ENCODE measurements at places on chromosomes 1 and 21.
A peak's percentile ranks its signal among the peaks of the same experiment; 100 is the strongest.

- DNase-seq, result no peak
Measured at GRCh38 chr1:54791880-54792522, 9.1 kb downstream of the TTC22 start.

- DNase-seq, result no peak
Measured at GRCh38 chr21:25133939-25134338, 473.3 kb downstream of the MRPL39 start.

GRCh38 chr1:19617376-19617775 lies 26.7 kb upstream of the NBL1 start:
- no peak for DNase-seq

- peak; percentile 68 for DNase-seq
Measured at GRCh38 chr1:108643492-108644335, 17.2 kb downstream of the HENMT1 start.

- peak; percentile 70 for DNase-seq
Measured at GRCh38 chr1:1080122-1080757, 6.1 kb upstream of the RNF223 start.

DNA sequence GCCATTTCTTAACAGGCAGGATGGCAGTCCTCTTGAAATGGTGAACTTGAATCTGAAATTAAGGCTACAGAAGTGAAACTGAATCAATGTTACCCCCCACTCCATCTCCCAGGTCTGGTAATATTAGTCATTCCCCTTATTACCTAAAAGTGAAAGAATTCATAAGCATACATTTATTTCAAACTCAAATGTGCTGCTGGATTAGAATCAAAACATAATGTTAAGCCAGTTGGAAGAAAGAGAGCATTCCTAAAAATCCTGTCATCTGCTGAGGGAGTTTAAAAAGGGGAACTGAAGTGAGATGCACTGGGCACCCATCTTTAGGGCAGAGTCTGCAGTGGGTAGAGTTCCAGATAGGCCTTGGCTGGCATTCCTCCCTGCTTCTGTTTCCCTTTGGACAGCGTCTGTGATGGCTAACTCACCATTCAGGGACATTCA lies 17.4 kb downstream of the KIAA0319L start:
- DNase-seq, result no peak

DNA sequence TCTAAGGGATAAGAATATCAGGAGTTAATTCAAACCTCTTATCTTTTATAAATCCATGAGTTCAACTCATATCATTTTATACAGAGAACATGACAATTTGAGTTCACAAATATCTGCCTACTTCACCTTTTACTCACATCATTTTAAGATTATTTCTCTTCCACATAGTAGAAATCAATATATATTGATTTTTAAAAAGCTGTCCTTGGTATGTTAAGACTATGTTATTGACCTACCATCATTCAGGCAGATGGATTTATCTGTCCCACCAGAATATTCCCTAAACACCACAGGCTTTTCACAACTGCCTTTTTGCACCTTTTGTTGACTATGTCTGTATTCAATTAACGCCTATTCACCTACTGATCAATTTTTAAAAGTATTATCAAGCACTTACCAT lies 13.5 kb downstream of the DRAM2 start:
- DNase-seq, result no peak

- DNase-seq, result no peak
Measured at GRCh38 chr1:230246551-230246950, 179.5 kb downstream of the GALNT2 start.

GRCh38 chr1:192357924-192358323 lies 41.1 kb downstream of the RGS21 start:
- DNase-seq, result no peak

GRCh38 chr21:23732776-23733175 lies 1874.5 kb downstream of the MRPL39 start:
- DNase-seq, result no peak

DNA sequence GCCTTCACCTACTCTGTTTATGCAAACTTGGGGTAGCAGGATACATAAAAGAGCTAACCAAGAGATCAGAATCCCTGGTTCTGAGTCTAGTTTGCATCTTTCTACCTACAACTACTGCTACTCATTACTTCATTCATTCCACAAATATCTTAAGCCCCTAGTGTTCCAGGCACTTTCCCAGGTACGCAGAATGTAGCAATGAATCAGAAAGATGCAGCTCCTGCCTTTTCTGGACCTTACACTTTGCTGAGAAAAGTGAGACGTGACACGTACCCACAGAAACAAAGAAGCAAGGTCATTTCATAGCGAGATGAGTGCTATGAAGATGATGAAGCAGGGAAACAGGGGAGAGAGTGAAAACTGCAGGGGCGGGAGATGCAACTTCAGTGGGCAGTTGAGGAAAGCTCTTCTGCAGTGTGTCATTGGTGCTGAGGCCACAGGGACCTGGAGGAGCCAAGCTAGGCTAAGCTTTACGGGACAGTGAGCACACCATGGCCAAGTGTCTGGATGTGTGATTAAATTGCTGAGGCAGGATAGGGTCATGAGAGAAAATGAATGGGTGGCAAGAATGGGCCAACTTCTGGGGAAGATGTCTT lies 167.9 kb downstream of the TNFSF18 start:
- no peak for DNase-seq

GRCh38 chr1:119396982-119397381 lies 18.0 kb upstream of the HSD3B2 start:
- DNase-seq, result no peak

DNA sequence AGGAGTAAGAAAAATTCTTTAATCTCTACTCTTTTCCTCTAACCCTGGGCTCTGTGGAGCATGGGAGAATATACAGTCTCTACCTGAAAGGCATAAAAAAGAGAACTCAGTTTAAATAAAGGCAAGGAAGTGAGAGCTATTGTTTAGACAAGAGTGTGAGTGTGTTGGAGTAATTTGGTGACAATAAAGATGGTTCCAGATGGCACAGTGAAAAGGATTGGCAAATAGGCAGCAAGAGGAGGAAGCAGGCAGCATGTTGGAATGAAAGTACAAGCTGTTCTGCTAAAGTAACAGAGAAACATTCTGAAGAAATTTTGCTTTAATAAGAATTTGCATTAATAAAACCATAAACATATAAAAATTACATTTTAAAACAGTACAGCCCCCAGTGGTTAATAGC lies 163.4 kb downstream of the DNM3 start:
- no peak for DNase-seq

GRCh38 chr21:36847189-36847588 lies 119.3 kb downstream of the HLCS start:
- no peak for DNase-seq

- DNase-seq, result peak; percentile 12
Measured at GRCh38 chr1:198778049-198778448, 139.2 kb downstream of the PTPRC start.

- DNase-seq, result no peak
Measured at GRCh38 chr1:168614235-168614634, 37.8 kb downstream of the XCL1 start.

DNA sequence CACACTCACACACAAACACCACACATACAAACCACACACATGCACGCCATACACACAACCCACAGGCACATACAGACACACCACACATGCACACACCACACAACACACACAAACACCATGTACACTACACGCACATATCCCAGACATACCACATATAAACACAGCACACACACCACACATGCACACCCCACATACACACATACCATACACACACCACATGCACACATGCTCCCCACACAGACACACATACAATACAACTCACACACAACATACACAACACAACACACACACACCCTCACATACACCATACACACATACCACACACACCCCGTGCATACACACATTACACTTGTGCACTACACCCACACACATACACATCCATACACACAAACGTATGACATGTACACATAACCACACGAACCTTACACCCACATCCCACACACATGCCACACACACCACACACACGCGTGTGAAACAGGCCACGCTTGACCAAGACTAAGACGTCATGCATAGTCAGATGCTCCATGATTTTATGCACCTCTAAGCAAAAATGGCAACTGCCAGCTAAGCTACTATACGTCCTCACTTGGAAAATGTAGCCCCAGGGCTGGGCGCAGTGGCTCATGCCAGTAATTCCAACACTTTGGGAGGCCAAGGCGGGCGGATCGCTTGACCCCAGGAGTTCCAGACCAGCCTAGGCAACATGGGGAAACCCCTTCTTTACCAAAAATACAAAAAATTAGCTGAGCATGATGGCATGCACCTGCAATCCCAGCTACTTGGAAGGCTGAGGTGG lies 77.4 kb upstream of the TMPRSS2 start:
- DNase-seq, result no peak

GRCh38 chr1:99969729-99970621 lies at the start of gene SLC35A3:
Gene SLC35A3, plus strand, starts transcription at chr1:99969996. Its CDS starts 23,559 bp downstream, at chr1:99993555.
- DNase-seq, result peak; percentile 91

GRCh38 chr1:15683345-15684039 lies 628 bp upstream of the PLEKHM2 start:
- no peak for DNase-seq

GRCh38 chr1:162565460-162565859 lies 3.9 kb downstream of the UAP1 start:
- no peak for DNase-seq

DNA sequence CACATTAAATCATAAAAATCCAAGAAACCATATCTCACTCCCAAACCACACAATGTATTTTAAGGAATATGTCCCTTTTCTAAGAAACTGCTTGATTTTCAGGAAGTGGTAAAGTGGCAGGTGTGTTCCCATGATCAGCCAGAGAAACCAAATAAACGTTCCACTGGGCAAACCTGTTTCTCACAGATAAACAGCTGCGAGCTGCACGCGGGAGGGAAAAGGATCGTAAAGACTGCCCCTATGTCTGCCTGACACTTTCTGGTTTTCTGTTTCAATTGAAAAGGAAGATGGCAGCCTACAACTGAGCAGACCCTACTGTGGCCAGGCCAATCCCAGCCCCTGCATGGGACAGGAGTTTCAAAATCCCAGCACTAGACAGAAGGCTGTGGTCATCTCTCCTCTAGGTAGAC lies 36.6 kb downstream of the HIVEP3 start:
- peak; percentile 76 for DNase-seq

DNA sequence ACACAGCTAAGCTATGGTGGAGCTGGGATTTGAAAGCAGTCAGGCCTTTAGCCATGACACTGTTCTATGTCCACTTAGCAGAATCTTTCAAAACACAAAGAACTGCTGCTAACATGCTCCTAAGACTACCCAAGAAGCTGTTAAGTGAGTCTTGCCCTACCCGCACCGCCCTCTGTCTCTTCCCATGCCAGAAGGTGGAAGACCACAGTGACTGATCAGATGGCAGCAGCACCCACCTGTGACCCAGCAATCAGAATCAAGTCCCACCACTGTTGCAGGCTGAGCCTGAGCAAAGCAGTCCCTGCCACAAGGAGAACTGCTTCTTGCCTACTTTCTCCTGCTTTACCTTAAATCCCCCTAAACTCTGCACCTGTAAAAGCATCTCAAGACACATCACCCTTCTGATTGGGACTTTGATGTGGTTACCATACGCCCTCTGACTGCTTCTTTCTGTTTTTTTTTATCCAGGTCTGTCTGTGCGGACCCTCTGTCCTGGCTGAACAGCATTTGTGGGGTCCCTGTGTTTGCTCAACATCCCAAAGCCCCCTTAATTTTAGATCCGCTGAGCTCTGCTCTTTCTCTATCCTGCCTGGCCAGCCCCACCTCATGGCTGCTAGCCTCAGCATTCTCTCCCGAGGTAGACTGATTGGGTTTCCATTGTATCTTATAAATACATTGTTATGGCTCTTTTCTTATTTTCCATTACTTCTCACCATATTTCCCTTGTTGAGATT lies 16.0 kb downstream of the IRF2BP2 start:
- DNase-seq, result no peak

DNA sequence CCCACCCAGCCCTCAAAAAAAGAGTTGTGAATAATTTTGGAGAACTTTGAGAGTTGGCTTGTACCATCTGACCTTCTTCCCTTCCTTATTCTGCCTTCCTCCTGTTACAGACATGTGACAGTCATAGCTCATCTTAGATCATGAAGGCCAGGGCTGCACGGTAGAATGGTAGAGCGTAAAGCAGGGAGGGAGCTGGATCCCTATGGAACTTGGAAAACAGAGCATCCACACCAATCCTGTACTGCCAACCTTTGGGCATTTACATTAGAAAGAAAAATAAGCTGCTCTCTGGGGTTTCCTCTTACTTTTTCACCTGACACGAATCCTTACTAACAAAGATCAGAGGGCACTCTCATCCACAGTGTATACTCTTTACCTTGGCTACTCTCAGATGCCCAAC lies 121.5 kb downstream of the GPR52 start:
- DNase-seq, result no peak

- DNase-seq, result no peak
Measured at GRCh38 chr1:3021233-3021671, at the start of gene ACTRT2. Gene ACTRT2, plus strand, starts transcription at chr1:3021467. Its CDS starts 220 bp downstream, at chr1:3021687.

DNA sequence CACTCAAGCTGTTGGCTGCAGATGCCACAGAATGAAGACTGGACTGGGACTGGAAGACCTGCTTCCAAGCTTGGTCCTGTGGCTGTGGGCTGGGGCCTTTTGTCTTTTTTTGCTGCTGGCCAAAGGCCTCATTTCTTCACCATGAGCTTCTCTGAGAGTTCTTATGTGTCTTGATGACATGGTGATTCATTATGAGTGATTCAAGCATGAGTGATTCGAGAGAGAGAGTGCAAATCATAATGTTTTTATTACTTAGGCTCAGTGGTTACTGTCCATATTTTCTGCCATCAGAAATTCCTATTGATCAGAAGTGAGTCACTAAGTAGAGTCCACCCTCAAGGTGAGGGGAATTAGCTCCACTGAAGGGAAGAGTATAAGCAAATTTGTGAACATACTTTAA lies 94.0 kb downstream of the PCP4 start:
- DNase-seq, result no peak

DNA sequence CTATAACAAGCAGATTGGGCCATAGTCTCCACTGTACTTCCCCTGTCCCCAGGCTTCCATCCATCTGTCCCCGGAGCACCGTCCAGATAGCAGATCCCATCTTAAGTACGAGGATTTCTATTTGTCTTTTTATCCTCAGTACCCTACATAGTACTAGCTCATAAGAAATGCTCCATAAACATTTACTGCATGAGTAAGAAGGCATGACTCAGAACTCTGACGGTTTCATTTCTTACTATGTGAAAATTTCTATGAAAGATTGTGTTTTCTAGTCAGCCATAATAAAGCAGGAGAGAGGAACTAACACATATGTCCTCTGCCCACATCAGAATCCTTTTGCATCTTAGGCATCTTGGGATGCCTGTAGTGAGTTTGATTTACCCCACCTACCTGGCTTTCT lies 49.5 kb downstream of the CHD1L start:
- no peak for DNase-seq

DNA sequence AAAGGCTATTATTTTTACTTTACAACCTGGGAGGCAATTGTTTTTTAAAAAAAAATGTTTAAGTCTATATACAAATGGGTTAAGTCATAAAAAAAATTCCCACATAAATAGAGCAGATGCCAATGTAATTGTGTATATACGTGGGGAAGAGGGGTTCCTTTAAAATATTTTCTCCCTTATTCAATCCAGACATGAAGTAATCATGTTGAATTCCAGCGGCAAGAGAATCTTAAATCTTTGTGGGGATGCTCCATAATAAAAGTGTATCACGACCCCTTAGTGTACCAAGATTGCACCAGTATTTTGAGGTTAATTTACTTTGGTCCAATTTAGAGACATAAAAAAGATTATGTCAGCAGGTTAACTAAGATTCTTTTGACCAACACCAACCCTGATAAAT lies 62.1 kb downstream of the ARID4B start:
- DNase-seq, result no peak

Data from body of pancreas (tissue), 4 donors.